ENCODE measurements at places on chromosomes 12 and 14.

GRCh38 chr12:130240831-130241590, 78.7 kb downstream of the FZD10 start:
- DNase-seq, result no peak

- no peak for DNase-seq
Observed at GRCh38 chr12:15001733-15002382, 29.0 kb downstream of the PDE6H start.

- DNase-seq, result no peak
Observed at GRCh38 chr12:132170094-132170636, 25.9 kb downstream of the NOC4L start.

DNA sequence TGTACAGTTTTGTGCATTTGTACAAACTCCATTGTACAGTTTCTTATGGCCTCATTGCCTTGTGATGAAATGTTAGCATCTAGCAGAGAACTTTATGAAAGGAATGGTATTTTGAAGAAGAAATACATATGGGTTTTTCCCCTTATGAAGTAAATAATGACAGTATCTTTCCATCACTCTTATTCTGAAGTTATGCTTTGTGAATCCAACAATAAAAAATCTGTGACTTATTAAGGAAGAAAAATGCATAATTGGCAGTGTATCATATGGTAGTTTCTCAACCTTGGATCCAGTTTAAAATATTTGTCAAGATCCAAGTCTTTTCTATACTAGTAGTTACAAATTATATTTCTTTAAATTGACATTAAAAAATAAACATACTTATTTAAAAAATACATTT, 859.1 kb upstream of the FLRT2 start:
- DNase-seq, result no peak

- DNase-seq, result no peak
Observed at GRCh38 chr14:43792980-43793379, 714.1 kb downstream of the FSCB start.

GRCh38 chr12:88067301-88067700, 38.1 kb upstream of the C12orf50 start:
- no peak for DNase-seq

DNA sequence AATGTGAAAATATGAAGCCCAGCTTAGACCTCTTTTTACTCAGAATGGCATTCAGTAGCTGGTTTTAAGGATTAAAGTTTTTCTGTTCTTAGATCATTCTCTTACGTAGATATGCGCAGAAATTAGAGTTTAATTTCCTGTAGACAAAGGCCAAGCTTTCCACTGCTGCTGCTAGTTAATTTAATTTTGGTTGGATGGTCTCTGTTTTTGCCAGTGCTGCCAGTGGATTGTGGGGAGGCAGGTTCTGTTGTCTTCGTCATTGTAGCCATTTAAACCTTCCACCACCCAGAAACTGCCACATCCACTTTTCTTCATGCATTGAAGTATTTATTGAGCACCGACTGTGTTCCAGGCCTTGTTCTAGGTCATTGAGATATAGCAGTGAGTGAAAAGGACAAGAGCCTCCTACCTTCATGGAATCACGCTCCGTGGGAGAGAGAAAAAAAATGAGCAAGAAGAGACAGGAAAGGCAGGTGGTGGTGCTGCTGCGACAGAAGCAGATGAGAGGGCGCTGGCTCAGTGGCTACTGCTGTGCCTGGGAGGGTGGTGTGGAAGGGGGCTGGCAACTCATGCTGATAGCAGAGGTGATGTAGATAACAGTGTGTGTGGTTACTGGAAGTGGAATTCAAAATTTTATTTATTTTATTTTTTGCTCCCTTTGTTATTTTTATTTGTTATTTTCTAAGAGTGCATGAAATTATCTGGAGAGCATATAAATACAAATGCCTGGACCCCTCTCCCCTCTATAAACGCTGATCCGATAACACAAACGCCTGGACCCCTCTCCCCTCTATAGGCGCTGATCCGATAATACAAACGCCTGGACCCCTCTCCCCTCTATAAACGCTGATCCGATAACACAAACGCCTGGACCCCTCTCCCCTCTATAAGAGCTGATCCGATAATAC, 33.3 kb downstream of the DYNC1H1 start:
- no peak for DNase-seq

DNA sequence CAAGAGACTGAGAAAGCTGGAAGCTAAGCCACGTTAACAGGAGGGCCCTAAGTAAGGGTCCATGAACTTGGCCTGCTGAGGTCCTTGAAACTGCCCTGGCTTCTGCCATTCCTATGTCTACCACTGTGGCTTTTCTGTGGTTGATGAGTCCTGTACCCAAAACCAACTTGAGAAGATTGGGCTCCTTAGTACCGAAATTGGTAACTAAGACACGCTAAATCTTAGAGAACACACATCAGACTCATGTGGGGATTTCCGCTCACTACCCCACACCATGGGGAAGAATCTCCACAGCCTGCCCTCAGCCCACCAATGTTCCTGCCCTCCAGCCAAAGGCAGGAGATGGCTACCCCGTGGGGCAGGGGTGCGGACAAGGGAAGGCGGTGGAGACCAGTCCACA, 232.9 kb downstream of the SPTSSA start:
- no peak for DNase-seq

DNA sequence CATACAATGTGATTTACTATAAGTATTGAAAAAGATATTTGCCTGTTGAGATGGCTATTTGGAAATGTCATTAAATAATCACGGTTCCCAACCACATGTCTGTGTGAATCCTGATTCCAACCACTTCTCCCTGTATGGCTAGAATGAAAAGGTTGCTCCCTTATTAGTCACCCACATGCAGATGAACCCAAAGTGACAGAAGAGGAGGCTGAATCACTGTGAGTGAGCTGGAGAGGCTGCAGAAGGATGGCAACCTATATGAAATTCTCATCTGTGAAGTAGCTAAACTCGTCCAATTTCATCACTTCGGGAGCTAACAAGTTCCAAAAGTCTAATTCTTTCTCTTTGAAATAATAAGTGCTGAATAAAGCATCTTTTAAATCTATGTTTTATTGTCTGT, 300.5 kb downstream of the PRKD1 start:
- no peak for DNase-seq

DNA sequence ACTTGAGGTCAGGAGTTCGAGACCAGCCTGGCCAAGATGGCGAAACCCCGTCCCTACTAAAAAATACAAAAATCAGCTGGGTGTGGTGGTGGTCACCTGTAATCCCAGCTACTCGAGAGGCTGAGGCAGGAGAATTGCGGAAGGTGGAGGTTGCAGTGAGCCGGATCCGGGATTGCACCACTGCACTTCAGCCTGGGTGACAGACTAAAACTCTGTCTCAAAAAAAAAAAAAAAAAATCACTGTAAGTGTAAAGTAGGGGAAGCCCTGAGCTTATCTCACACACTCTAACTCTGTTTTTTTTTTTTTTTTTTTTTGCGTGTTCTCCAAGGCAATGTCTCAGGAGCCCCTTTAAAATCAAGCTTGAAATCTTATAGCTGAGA, 421 bp upstream of the RBMS2 start:
- peak; percentile 36 for DNase-seq

GRCh38 chr14:29926228-29926627, 1.4 kb downstream of the PRKD1 start:
- no peak for DNase-seq

GRCh38 chr14:35944847-35945246, 118.7 kb downstream of the BRMS1L start:
- DNase-seq, result no peak

DNA sequence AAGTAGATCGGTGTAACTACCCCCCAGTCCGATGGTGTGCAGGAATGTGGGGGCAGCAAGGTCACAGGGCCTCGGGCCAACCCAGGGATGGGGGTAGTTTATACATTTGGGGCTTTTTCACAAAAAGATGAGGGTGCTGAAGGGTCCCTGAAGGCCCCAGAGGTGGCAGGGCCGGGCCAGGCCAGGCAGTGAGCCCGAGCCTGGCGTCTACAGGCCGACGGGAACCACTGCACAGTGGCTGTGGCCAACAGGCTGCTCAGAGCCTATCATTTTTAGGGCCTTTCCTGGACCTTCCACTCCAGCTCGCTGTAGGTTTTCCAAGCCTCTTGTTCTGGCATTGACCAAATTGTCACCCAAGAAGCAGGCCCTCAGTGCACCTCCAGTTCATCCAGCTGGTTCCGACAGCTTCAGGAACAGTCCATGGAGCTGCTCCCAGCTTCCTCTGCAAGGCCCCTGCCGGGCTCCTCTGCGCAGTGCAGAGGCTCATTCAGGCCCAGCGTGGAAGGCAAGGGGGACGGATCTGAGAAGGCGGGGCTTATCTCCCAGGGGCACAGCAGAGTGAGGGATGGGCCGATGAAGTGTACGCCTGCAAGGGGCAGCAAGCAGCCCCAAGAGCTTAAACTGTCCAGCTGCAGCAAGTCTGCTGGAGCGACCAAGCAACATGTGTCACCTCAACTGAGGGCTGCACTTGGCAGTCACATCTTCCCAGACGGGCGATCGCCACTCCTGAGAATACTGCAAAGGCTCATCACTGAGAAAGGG, 13.9 kb downstream of the CDCA4 start:
- no peak for DNase-seq

DNA sequence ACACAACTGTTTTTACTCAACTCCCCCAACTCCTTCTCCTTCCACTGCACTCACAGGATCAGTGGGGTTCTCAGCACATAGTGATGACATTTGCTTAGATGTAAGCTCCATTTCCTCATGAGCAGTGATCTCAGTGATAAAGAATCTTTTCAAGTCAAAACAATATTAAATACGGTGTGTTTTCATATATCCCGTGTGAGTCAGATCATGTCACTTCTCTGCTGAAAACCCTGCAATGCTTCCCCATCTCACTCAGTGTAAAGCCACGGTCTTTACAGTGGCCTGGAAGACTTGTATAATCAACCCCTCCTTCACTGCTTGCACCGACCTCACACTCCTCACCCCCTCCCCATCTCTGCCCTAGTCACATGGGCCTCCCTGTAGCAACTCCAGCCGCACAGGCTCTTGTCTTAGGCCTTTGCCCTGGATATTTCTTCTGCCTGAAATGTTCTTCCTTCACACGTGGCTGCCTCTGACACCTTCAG, 149.7 kb upstream of the ARHGAP5 start:
- DNase-seq, result peak; percentile 30

- no peak for DNase-seq
Observed at GRCh38 chr14:91997492-91997891, 42.4 kb downstream of the TRIP11 start.

DNA sequence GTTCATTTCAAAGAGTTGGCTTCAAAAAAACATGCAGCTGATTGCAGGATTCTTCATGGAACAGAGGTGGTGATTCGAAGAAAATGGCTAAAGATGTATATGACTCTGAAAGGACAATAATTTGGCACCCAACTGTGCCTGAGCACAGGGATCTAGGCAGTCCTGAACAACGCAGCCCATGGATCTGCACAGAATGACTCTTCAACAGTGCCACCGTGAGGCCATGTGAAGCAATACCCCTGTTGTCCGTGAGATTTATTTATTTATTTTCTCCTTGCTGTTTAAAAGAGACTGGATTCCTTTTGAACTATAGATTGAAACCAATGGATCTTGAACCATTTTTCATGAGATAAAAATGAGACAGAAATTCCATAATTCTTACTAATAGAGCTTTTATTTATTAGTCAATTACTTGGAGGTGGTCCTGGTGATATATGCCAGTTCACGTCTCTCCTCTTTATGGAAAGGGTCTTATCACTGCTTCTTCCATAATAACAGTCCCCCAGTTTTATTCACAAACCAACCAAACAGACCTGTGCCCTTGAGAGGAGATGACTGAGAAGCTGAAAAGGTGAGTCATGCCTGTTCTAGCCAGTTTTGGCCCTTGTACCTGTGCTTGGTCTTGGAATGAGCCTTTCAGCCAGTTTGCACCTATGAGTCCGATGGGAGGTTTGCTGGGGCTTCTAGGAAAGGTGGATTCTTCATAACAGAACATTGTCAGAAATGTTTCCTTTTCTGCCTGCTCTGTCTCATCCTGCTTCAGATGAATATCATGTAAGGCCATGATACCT, 1598.3 kb downstream of the AACS start:
- DNase-seq, result peak; percentile 3

GRCh38 chr12:1581973-1582708, 12.2 kb downstream of the FBXL14 start:
- no peak for DNase-seq

GRCh38 chr14:36522972-36523715, 3.1 kb upstream of the NKX2-1 start:
- no peak for DNase-seq

DNA sequence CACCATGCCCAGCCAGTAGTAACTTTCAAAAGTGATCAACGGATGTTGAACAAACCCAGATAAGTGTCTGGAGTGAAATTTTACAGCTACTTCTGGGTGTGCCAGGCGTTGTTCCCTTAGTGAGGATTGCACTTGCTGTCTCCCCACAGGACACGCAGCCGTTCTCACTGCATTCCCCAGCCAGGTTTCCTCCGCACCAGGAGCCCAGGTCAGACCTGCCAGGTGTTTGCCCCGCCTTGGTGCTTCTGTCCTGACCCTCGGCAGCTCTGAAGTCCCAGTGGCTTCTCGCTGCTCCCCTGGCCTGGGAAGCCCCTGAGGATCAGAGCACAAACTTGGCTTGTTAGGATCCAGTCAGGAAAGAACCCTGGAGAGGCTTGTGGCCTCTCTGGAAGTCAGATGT, 36.2 kb downstream of the MMAB start:
- no peak for DNase-seq

Data from suppressor macrophage (primary cell).